ENCODE measurements at places on chromosomes 1 and 21. TPM values are rescaled to one million over a fixed set of nuclear protein-coding genes. Genes with fewer than 3 reads are reported as not detected.

ADAR gene
- 184 TPM for polyA plus RNA-seq

DNA sequence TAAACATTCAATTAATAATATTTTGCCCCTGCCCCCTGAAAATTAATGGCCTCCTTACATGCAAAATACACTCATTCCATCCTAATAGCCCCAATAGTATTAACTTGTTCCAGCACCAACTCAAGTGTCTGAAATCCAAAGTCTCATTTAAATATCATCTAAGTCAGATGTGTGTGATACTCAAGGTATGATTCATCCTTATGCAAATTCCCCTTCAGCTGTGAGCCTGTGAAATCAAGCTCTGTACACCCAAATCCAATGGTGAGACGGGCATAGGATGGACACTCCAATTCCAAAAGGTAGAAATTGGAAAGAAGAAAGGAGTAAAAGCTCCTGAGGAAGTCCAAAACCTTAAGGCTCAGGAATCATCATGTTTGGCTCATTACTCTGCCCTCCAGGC is 83.5 kb downstream of the HHAT start:
- no peaks in the 10 kb centered on the region for H3K36me3 ChIP-seq
- H3K27me3 ChIP-seq, result no peaks in the 10 kb centered on the region
- no peak overlapping the region for H3K27ac ChIP-seq
- no peak overlapping the region for H3K4me3 ChIP-seq

- peaks cover 2% of the 10 kb centered on the region for H3K4me1 ChIP-seq
- no peaks in the 10 kb centered on the region for H3K27me3 ChIP-seq
- no peak overlapping the region for H3K27ac ChIP-seq
- DNase-seq, result no peak
- no peak overlapping the region for H3K4me3 ChIP-seq
- H3K36me3 ChIP-seq, result no peaks in the 10 kb centered on the region
These were observed 128.2 kb downstream of the RYR2 start for GRCh38 chr1:237170149-237170548.

- H3K4me3 ChIP-seq, result no peak overlapping the region
- DNase-seq, result peak; percentile 75
- no peak overlapping the region for H3K27ac ChIP-seq
These were observed 5.2 kb downstream of the NPPA start for GRCh38 chr1:11842154-11843041.
